ENCODE measurements at places on chromosomes 4 and X.

DNA sequence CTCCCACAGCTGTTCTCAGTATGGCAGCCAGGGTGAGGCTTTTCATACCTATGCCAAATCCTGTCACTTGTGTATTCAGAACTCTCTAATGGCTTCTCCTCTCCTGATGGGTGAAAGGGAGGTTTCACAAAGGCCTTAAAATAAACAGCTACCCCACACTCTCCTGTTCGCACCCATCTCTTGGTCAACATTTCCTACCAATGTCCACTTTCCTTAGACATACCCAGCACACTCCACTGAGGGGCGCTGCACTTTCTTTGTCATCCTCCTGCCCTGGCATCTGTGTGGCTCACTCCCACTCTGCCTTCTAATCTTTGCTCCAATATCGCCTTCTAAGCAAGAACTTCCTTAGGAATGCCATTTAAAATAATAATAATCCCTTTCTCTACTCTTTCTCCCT is 313.3 kb downstream of the PPP3CA start:
- no peak for DNase-seq

DNA sequence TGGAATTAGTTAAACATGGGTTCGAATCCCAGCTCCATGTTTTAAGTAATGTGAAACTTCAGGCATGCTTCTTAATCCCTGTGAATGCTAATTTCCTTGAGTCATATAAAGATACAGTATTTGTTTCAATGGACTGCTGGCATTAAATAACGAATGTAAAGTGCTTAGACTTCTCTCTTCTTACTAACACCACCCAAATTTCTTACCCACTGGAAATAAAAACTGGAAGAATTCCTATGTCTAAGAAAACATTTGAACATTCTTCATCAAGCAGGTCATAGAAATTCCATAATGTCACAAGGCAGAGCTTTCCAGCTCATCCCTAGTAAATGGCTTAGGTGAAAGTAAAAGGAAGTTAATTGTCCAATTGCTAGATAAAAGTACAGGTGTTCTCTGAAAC is 172.5 kb downstream of the ANK2 start:
- no peak for DNase-seq

GRCh38 chr4:76029300-76029699 is 6.0 kb upstream of the CXCL10 start:
- no peak for DNase-seq

- no peak for DNase-seq
Observed at GRCh38 chr4:11165052-11165451, 263.6 kb downstream of the HS3ST1 start.

DNA sequence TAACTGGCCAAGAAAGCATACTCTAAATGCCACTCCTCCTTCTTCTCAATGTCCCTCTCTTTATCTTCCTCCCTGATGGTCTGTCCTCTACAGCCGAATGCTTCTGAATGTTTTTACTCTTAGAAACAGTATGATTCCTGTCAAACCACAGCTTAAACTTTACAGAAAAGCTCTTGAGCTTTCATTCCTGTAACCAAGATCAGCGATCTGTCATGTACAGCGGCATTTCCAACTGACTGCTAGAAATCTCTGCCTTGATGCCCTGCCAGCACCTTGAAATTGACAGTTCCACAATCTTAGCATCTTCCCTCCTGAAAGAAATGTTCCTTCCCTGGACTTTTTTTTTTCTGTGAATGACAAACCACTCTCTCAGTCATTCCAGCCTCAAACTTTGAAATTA is 11.5 kb upstream of the GATB start:
- no peak for DNase-seq

Measured in common myeloid progenitor, CD34-positive (primary cell).